ENCODE measurements at places on chromosomes 6 and 20.

DNA sequence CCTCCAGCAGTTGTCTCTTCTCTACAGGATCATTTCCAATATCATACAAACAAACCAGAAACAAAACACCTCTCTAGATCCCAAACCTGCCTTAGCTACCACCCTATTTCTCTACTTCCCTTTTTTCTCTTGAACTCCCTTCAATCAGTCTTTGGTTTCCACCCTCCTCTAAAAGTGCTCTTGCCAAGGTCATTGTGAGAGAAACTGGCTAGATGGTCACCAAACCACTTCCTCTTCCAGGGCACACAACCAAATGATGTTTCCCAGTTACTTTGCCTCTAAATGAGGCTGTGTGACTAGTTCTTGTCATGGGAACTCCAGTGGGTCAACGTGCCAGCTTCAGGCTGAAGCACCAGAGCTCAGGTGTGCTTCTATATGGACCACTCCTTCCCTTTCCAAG lies 85.8 kb upstream of the ARMC2 start:
- no peak for DNase-seq

DNA sequence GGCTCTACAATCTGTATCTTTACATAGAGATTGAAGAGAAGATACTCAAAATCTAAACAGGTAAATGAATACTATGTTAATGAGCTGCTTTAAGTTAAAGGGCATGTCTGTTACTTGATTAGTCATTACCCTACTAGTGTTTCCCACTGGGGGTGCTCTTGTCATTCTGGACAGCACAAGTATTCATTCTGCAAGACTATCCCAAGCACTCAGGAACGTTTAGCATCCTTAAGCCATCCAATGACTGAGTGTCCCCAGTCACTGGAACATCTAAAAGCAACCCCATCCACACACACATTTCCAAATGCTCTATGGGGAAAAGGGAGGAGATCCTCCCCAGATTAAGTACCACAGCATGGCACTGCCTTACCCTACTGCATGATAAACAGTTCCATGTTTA lies 25.7 kb downstream of the EZR start:
- DNase-seq, result peak; percentile 68

DNA sequence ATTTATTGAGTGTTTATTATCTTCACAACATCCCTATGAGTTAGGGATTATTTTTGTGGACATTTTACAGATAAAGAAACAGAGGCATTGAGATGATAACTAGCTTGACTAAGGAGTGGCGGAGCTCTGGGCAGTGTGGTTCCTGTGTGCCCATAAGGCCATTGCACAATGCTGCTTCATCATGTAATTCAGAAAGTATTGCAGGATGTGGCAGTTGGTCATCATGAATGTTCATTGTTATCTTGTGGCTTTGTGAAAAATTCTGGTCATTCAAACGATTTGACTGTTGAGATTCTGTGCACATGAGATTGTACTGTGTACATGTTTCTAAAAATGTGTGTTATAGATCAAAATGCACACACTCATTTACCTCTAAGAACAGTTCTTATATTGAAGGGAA lies 150.8 kb downstream of the ESR1 start:
- peak; percentile 88 for DNase-seq

DNA sequence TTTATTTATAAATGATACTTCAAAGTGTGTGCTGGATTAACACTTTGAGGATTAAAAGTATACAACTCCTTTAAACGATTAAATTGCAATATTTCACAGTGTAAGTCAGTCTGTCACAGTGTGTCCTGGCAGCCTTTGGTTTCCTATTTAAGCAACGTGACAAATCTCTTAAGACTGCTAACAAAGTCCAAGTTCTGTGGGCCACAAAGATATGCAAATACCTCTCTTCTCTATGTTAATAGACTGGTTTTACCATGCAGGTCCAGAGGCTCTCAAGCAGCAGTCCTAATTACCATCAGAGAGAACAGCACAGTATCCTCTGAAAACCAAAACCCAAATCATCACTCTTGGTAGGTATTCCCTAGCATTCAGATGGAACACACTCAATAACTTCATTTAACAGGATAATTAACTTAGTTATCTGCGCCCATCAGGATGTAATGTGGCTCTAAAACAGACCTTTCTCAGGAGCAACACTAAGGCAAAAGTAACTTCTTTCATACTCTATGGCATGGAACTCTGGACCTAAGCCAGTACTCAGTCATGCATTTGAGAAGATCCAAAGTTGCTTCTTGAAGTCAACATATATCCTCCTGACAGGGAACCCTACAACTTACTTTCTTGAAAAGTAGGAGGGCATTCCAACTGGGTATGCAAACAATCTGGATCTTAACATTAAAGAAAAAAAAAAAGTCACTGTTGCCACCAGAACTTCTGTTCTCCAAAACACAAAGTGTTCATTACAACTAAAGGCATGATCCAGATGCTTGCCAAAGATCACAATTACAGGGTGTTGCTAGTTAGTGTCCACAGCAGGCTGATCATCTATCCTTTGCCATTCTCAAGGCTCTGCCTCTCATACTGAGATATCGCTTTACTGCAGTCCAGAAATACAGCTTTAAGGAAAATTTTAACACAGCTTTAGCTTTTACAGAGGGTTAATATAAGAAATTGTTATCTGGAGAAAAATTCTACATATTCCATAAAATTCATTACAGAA lies 53.2 kb downstream of the MAN1A1 start:
- DNase-seq, result no peak

- no peak for DNase-seq
These were observed 5.8 kb downstream of the HMGN4 start for GRCh38 chr6:26543953-26544352.
